Ascending aorta (tissue), 2 donors: ENCODE measurements at places on chromosomes 1 and 21. TPM values are rescaled to one million over a fixed set of nuclear protein-coding genes. Genes with fewer than 3 reads are reported as not detected.

Gene SOAT1
- 10.6 TPM for total RNA-seq

Gene REN
- not detected for total RNA-seq

GRCh38 chr1:110787328-110788071 is 85.4 kb upstream of the CD53 start:
- DNase-seq = no peak

DNA sequence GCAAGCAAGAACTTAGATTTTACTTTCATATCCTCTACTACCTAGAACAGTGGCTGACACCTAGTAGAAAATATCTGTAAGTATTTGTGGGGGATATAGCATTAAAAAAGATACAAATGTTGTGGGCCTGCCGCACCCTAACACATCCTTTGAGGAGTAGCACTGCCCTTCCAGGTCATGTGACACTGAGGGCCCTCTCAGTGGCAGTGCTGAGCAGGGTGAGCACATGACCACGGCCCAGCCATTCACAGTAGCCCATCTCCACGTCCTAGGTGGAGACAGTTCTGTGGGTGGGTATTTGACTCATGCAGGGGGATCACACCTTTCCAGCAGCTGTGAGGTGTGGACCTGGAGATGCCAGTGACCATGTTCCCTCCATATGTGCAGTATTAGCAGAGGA is 108.9 kb downstream of the OMA1 start:
- DNase-seq = no peak

Gene WNT4
- not detected for total RNA-seq

DNA sequence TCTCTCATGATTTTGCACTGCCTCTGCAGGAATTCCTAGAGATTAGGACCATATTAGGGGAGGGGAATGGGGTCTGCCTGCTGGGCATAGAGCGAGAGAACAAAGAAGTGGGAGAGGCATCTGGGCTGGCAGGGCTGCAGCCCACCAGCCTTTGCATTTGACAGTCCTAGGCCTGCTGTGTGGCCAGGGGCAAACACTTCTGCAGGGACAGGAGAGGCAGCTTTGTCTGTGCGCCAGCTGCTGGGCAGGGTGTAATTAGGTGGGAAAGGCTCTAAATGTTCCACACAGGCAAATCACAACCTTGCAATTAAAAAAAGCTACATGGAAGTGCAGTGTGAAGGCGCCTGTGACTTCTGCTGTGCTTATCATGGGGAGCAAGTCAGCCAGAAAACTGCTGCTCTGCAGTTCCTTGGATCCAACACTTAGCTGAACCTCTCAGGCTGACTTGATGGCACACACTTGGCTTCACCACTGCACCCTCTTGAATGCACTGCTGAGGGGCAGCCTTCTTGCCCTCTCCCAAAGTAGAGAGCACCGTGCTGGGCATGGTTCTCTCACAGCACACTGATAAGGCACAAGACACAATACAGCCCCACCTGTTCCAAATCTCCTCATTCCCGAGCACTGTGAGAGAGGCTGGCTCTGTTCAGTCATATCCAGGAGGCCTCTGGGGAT is 73.6 kb upstream of the TLR5 start:
- no peak for DNase-seq

Gene TEDDM1
- not detected for total RNA-seq

- DNase-seq = no peak
Measured at GRCh38 chr1:76153841-76154205, 79.3 kb downstream of the ST6GALNAC3 start.

Gene UBE2U
- not detected for total RNA-seq

DNA sequence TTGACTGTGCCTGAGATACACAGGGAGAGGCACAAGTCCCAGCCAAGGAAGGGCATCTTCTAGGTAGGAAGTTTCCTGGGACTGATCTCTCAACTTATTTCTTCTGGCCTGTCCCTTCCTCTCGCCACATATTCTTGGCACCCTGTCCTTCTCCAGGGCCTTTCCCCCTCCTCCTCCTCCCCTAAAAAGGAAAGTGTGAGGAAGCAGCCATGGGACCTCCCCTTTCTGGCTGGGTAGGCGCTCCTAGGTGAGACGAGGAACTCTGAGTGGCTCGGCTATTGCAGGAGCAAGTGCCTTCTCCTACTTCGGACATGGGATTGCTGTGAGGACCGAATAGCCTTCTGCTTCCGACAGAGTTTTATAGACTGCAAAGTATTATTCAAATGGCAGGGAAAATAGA is 15.5 kb upstream of the MTARC2 start:
- no peak for DNase-seq

GRCh38 chr1:203207751-203208150 is 21.2 kb upstream of the CHI3L1 start:
- DNase-seq = no peak

GRCh38 chr1:74395571-74395970 is 116.8 kb downstream of the LRRC53 start:
- DNase-seq = no peak

Gene IL12RB2
- not detected for total RNA-seq

DNA sequence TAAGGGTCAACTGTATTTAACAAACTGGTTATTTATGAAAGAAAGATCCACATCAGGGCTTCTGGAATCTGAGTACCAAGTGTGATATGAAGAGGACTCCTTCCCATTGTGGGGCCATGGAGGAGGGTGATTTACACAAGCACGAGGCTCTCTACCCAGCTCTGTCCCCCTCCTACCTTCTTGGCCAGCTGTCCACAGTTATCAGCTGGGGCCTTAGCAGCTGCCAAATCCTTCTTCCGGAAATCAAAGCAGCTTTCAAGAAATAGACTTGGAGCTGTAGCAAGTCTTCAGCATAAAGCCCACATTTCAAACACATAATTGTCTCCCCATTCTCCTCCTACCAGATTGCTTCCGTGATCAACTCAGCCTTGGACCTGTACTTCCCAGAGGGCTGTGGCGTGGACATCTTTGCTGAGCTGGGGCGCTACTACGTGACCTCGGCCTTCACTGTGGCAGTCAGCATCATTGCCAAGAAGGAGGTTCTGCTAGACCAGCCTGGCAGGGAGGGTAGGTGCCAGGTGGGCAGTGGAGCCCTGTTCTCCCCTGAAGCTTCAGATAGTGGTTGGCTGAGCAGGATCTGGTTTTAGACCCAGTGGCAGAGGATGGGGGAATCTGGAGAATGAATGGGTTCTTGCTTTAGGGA is 15.5 kb downstream of the AZIN2 start:
- DNase-seq = no peak

GRCh38 chr1:33930346-33931110 is 66.6 kb downstream of the HMGB4 start:
- DNase-seq = no peak

Gene PGLYRP4
- total RNA-seq = not detected

DNA sequence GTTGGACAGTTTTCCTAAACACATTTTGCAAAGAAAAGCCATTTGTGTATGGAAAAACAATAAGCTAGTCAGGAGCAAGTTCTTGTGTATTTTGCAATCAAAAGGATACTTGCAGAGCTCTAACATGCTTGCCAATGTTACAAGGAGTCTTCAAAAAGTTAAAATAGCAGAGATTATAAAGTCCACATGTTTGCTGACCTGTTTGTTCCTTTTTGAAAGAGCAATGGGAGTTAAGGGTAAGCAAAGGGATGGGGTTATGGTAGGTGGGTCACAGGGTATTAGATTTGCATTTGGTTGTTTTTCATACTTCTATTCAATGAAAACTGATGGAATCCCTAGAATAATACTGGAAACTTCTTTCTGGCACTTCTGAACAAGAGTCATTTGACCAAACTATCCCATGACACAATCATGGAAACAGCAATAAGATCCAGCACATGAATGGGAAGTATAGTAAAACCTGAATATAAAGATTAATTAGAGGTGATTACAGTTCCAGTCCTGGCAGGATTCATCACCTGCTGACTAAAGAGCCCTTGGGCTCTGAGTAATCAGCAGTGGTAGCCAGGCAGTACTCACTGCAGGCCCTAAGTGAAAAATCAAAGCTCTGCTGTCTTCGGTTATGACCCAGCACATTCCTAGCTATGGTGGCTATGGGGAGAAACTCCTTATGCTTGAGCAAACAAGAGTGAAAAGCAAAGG is 27.1 kb upstream of the ZC3H11B start:
- DNase-seq = no peak

DNA sequence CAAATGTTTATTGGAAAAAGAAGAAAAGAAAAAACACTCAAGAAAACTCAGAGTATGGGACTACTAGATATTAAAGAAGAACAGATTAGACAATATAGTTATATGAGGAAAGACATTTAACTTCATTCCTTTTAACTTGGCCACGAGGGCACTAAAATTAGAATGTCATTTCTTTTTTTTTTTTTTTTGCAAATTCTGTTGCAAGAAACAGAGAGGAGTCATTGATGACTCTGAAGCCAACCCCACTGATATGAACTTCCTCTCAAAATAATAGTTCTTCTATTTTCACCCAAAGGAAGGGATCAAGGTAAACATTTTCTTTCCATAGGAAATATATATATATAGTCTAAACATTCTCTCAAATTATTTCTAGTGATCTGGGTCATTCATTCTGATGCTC is 24.6 kb upstream of the PEX19 start:
- no peak for DNase-seq

Gene PRAMEF18
- not detected for total RNA-seq

DNA sequence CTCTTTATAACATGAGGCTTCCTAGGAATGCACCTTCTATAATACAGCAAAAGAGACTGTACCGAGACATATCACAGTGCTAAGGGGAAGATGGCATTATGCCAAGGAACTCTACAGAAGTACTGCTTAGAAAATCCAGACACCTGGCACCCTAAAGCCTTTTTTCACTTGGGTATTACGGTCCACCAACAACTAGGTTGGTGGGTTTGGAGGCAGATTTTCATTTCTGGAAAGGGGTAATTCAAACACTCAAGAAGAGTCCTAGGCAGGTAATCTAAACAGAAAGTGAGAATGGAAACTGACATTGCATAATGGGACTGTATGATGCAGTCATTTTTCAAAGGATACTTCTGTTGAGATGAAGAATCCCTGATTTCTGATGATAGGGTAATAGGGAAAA is 19.6 kb downstream of the SCMH1 start:
- no peak for DNase-seq

GRCh38 chr1:94335950-94336349 is 82.2 kb upstream of the ABCD3 start:
- peak; percentile 89 for DNase-seq

Gene CFH
- total RNA-seq = 108 TPM

DNA sequence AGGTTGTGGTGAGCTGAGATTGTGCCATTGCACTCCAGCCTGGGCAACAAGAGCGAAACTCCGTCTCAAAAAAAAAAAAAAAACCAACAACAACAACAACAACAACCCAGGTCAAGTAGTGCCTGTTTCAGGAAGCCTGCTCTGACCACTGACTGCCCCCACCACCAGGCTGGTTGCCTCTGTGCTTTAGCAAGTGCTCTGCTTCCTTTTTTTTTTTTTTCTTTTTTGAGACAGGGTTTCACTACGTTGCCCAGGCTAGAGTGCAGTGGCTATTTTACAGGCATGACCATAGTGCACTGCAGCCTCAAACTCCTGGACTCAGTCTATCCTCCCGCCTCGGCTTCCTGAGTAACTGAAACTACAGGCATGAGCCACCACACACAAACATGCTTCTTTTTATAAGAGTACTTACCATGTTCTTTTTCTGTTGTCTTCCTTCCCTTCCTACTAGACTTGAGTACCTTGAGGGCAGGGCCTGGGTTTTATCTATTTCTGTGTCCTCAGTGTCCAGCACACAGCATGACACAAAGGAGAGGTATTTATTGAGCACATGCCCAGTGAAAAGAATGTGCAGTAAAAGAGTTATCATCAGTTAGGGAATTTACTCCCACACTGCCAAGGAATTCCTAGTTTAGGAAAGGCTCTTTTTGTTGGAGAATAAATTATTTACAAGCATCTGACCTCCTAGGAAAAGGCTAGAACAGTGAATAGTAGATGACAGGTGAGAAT is 9.9 kb upstream of the COA7 start:
- no peak for DNase-seq

DNA sequence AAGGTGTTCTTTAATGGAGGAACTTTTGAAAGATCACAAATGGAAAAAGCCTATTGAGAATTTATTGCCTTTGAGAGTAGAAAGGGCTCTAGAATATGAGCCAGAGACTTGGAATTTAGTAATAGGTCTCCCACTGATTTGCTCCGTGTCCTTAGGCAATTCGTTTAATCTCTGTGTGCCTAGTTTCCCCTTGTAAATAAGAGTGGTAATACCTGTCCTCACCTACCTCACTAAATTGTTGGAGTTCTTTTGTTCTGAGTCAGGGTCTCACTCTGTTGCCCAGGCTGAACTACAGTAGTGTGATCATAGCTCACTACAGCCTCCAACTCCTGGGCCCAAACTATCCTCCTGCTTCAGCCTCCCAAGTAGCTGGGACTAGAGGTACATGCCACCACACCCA is 15.0 kb upstream of the TEKT2 start:
- no peak for DNase-seq

DNA sequence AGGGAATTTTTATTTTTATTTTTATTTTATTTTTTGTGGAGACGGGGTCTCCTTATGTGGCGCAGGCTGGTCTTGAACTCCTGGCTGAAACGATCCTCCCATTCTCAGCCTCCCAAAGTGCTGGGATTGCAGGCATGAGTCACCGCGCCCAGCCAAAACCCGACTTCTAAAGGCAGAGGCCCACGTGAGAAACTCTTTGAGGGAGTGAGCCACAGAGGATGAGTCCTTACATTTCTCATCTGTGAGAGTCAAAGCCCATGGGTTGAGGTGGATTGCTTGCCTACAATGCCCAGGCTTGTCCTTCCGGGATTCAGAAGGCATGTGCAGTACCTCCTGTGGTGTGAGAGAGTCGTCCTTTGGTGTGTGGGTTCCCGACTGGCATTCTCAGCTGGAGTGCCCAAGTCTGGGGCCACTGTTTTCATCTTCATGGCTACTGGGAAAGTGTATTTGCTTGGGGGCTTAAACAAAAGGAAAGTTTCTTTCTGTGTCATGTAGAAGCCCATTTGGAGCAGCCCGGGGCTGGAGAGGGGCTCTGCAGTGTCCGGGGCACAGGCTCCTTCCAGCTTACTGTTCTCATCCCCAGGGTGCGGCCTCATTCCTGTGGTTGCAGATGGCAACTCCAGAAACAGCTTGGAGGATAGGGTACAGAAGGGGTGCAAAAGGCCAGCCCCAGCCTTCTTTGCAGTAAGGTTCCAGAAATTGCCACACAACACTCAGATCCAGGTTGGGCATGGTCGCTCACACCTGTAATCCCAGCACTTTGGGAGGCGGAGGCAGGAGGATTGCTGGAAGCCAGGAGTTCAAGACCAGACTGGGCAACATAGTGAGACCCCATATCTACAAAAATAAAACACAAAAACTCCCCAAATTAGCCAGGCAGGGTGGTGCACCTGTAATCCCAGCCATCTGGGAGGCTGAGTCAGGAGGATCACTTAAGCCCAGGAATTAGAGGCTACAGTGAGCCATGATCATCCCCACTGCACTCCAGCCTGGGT is 29.4 kb upstream of the CSF3R start:
- no peak for DNase-seq

- DNase-seq = no peak
Measured at GRCh38 chr1:204361781-204362180, 2.1 kb upstream of the PLEKHA6 start.

Gene ANGPTL3
- not detected for total RNA-seq

- DNase-seq = no peak
Measured at GRCh38 chr1:233664804-233665574, 51.1 kb downstream of the KCNK1 start.
